ENCODE measurements at places on chromosomes 4 and X.
A peak's percentile ranks its signal among the peaks of the same experiment; 100 is the strongest.

GRCh38 chr4:14168919-14169318 is 541.4 kb upstream of the BOD1L1 start:
- peak; percentile 82 for DNase-seq

GRCh38 chr4:188387179-188387791 is 248.0 kb downstream of the TRIML1 start:
- peak; percentile 12 for DNase-seq

- no peak for DNase-seq
Measured at GRCh38 chr4:158347556-158347955, 137.3 kb downstream of the TMEM144 start.

DNA sequence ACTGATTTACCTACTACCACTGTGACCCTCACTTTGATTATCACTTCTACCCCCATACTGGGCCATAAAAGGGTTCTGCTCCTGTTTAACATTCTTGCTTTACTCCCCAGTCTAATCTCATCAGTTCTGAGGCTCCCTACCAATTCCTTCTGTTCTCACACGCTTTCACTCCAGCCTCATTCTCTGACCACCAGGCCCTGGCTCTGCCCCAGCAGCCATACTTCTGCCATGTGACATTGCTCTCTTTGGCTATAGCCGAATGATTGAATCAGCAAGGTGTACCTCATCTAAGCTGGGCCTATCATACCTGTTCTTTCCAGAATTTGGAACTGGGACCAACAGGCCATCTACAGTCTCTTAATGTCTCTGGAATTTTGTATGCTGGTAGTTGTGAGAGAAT is 14.4 kb upstream of the ELF2 start:
- DNase-seq: peak; percentile 43

GRCh38 chrX:53321230-53321942 is 40.0 kb upstream of the IQSEC2 start:
- DNase-seq: no peak

DNA sequence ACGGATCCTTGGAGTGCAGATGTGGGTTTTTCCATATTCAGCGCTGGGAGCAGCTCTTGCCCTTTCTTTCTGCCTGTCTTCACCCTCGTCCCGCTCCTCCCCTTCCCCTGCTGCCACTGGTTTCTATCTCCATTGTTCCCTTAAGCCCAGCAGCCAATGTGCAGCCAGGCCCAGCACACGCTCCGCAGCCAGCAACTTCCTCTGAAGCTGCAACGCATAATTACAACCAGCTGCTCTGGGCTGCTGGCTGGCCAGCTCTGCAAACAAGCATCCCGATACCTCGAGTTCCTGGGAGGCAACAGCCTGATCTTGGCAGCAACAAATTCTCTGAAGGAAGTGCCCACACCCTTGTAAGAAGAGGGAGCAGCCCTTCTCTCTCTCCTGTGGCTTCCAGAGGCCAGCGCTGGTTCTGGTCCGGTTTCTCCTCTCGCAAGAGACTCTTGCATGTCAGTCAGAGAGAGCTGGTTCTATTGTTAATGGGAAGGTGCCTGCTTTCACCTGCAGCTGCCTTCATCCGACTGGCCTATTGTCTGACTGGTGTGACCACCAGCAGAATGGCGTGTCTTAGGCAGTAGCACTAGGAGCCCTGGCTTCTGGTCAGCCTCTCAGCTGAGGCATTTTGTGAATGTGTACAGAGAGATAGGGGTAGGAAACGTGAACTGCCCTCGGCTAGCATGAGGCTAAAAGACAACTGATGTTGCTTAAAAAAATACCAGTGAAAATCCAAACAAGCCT is 83.8 kb upstream of the MAML3 start:
- DNase-seq: peak; percentile 97
